ENCODE measurements at places on chromosomes 4 and X.
A peak's percentile ranks its signal among the peaks of the same experiment; 100 is the strongest.

DNA sequence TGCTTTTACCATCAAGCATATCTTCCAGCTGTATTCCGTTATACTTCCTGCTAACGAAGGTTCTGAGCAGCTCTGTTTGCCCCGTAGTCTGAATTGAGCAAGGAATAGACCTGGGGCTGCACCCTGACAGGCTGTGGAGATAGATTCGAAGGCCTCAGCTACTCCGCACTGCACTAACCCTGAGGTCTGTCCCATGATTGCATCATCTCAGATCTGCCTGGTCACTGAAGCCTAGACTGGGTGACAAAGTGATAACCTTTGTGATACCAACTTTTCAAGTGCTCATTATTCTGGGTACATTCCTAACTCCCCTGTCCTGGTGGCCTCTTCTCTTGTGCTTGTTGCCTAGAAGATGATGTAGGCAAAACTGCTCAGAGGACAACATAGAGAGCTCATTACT is 29.9 kb upstream of the PGRMC1 start:
- no peak for DNase-seq

DNA sequence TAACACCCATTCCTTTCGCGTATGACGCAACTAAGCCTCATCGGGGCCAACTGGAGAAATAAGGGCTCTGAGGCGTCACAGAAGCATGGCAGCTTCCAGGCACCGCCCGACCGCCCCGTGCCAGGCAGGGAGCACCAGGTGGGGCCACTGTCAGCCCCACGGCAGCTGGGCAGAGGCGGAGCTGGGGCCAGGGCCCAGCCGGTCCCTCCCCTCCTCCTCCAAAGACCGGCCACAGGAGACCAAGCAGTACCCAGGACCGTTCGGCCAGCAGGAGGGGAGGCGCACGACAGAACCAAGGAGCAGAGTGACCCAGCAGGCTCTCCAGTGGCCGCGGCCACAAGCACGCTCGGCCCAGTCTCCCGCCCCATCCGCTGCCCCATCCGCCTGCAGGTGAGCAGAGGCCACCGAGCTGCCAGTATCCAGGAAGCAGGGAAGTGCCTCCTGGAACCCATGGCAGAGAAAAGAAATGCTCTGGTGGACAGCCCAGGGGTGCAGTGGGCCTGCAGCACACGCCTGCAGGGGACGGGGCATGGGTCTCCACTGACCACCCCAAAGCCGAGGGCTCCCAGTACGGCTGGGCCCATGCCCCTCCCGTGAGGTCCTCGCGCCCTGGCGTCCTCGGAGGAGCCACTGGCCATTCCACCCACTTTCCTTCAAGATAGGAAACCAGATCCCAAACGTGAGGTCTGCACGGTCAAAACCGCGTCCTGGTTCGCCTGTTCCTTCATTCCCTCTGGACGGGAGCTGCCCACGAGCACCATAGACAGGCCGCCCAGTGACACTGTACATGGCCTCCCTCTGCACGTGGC is 9.6 kb downstream of the CTBP1 start:
- DNase-seq = no peak

DNA sequence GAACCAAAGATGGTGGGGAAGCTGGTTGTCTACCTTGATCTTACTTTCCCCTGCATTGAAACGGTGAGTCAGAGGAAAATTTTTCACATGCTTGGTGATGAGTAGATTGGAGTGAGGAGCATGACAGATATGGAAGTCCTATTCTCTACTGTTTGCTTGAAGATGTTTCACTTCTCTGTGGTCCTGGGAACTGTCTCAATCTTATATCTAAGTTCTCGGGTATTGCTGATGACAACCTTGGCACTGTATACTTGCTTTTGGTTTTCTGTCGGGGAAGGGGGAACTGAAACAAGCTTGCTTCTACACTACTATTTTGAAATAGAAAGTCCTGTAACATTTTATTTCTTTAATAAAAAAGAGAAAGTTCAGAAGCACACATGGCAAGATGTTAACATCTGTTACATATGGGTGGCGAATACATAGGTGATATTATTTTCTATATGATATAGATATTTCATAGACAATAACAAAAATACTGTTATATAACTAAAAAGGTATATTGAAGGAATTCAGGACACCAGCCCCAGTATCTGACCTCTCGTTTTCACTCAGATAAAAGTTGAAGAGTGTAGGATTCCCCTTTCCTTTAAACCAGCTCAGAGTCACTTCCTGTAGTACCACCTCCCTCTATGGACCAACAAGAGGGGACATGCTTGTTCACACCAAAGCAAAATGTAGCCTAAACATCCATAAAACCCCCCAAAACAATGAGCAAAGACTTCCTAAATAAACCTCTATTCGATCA is 88.8 kb downstream of the FMR1NB start:
- DNase-seq = no peak

GRCh38 chr4:5885733-5886132 is 7.2 kb downstream of the CRMP1 start:
- DNase-seq = no peak

DNA sequence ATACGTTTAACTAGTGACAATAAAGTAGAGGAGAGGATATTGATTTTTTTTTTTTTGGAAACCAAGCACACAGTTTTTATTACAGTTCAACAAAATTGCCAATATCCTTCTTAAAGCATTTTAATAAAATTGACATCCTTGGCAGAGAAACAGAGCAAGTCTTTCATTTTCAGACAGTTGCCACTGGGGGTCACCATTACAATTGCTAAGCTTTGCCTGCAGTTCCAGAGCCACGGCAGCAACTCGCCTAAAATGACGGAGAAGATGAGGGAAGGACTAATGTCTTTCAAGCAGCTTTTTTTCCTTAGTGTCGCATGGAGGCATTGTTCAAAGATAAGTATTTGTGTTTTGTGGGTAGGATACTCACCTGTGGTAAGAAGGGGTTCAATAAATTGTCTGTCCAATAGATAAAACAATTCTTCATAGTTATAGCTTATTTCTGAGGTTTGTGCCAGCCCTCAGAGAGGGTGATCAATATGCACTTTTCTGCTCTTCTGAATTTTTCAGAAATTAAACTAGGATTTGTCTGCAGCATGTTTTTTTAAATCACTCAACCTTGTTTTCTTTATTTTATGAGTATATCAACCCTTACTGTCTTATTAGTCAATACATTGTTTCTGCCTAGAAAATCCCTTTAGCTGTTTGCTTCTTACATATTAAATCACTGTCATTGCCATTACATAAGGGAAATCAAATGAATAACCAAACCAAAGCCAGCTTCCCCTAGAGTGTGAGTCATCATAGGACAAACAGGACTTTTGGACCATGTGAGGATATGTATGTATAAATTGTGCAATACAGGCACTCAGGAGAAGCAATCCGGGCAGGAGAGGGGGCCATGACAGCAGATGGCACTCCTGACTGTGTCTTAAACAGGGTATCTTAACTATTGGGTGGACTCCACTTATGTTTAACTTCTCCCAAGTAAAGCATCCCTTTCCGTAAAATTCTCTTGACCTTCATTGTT is 508.1 kb upstream of the ARX start:
- peak; percentile 29 for DNase-seq

DNA sequence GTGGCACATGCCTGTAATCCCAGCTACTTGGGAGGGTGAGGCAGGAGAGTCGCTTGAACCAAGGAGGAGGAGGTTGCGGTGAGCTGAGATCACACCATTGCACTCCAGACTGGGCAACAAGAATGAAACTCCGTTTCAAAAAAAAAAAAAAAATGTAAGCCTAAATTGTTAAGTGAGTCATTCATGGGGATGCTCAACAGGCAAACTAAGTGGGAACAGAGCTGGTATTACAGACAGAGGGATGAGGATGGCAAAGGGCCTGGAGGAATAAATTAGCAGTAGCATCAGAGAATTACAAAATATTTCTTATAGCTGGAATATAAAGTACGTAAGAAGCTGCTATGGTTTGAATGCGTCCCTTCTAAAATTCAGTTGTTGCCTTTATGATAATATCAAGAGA is 43.4 kb upstream of the OGT start:
- no peak for DNase-seq

- peak; percentile 61 for DNase-seq
These were observed at the start of gene ZNF827 for GRCh38 chr4:145938618-145939440. TSS of gene ZNF827 (minus strand) at chr4:145938823. CDS start at chr4:145938407, 416 bp downstream.

DNA sequence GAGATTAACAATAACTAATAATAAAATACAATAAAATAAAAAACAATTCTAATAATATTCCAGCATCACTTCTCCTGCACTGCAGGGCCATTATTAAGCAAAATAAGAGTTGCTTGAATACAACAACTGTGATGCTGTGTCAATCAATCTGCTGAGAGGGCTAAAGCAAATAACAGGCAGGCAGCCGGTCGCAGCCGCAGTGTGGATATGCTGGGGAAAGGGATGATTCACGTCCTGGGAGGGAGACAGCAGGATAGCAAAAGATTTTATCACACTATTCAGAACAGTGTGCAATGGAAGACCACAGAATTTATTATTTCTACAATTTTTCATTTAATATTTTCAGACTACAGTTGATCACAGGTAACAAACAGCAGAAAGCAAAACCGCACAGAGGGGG is 76.5 kb upstream of the SMARCAD1 start:
- no peak for DNase-seq

DNA sequence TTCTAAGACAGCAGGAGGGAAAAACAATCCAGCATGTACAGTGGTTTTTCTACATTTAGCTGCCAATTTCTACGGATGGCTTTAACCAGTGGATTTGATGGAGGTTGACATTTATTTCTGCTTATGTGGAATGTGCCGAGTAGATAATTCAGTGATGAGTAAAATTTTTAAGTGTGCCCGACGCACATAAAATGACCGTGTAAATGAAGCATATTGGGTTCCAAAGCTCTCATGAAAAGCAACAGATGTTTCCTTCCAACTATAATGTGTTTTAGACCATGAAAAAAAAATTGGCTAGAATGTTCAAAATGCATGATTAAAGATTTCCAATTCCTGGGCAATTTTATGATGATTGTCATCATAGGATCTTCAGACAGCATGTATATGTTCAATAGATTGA is 14.1 kb downstream of the INPP4B start:
- DNase-seq = no peak

DNA sequence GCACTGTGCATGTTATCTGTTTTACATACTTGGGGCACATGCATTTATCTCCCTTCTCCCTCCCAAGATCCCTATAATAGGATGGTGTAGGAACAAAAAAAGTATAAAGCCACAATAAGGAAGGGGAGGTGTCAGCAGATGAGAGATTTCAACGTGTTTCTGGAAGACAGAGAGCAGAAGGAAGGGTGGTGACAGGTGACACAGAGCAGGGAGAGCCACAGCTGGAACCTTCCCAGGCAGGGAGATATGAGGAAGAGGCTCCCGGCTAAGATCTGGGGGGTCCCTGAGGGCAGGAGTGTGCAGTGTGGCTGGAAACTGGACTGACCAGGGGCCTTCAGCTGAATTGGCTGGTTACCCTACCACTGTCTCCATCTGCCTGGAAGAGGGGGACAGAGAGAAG is 107.4 kb downstream of the BCOR start:
- DNase-seq = no peak

DNA sequence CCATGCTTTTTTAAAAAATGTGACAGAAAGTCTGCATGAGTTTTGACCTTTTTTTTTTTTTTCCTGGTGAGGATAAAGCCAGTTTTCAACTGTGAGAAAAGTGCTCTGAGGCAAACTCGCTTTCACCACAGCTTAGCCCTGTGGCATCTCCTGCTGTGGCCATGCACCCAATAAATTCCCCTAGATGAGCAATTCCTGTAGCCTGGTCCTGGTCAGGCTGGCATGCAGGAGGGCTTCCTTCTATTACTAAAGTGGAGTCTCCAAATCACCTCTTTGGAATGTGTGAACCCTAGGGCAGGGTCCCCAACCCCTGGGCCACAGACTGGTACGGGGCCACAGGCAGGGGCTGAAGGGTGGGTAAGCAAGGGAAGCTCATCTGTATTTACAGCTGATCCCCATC is 265.4 kb downstream of the RAPGEF2 start:
- no peak for DNase-seq

DNA sequence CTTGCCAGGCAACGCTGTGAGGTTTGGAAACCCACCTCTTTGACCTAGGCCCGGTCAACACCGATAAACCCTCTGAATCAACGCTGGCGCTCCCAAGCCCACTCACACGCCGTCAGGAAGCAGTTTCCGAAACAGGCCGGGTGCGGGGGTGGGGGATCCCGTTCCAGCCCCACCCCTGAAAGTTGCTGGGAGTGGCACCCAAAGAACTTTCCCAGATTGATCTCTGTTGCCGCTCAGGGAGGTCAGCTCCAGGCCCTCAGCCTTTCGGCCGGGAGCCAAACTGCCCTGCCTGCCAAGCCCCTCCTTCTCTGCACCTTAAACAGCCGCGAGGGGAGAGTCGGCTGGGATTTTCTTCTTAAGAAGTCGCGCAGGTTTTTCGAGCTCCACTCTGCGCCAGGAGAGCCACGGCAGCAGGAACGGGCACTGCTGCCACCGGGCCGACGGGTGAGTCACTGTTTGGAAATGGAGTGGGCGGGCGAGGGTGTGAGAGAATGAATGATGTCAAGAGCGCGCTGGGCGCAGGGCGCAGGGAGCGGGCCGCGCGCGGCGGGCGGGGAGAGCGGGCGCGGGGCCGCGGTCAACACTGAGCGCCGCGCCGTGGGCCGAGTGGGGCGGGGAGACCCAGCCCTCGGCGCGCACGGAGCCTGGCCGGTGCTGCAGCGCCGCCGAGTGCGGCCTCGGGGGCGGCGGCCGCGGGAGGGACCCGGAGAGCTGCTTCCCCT is at the start of gene SGMS2:
SGMS2 (plus strand) TSS at position 583 of the 722 bp plus-strand sequence. CDS start 70,622 bp downstream, outside the sequence.
- DNase-seq = peak; percentile 42

GRCh38 chr4:116180157-116180601 is 905.2 kb downstream of the TRAM1L1 start:
- DNase-seq = no peak

DNA sequence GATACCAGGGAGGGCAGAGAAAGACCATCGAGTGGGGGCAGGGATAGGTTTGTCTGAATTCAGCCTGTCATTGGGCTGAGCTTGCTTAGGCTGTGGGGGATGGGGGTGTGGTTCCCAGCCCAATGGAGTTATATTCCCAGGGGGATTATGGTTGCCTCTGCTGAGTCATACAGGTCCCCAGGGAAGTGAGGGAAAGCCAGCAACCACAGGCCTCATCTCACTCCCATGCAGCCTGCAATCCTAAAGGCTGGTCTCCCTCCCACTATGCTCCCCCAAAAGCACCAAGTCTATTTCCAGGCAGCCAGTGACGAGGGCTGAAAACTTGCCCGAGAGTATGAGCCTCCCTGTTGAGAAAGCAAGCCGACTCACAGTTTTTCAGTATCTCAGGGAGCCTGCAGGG is 39.3 kb downstream of the AFM start:
- no peak for DNase-seq

- DNase-seq = no peak
These were observed 820.8 kb downstream of the RPA4 start for GRCh38 chrX:97704474-97704873.
